Cerebellum (tissue), 4 donors: ENCODE measurements at places on chromosomes 16 and 17.

GRCh38 chr17:44363613-44364159 lies at the start of gene FAM171A2:
Gene FAM171A2 (minus strand): TSS chr17:44363853. CDS start chr17:44363714, 139 bp downstream.
- DNase-seq, result peak; percentile 86

DNA sequence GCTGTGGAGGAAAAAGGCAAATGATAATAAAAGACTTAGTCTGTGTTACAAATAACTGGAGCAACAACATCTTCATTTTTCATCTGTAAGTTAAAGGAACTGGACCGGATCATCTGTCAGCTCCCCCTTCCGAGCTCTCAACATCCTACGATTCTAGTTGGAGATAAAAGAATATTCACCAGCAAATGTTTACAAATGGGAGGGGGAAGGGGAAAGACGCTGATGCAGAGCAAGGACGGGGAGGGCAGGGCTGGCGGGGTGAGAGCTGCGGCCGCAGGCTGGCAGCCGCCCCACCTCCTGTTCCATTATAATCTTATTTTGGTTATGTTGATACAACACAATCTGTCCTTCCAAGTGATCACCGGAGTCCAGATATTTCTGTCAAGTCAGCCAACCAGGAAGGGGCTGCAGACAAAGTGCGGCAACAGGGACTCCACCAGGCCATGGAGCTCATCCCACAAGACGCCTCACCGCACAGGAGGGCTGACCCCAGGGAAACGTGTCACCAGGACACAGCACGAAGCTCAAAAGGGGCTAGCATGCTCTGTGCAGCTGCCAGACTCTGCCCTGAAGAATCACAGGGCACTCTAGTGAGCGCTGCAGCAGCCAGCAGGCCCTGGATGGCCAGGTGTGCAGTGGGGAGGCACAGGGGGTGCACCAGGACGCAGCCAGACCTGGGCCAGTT lies 19.7 kb downstream of the FBXO31 start:
- DNase-seq, result peak; percentile 87

DNA sequence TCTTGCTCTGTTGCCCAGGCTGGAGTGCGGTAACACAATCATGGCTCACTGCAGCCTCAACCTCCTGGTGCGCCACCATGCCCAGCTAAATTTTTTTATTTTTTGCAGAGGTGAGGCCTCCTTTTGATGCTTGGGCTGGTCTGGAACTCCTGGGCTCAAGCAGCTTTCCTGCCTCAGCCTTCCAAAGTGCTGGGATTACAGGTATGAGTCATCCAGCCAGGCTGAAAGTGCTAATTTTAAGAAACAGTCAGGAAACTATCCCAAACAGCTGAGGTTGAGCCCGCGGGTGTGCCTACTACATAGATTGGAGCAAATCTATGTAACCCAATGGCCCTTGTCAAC lies 738 bp upstream of the XPO6 start:
- no peak for DNase-seq

- no peak for DNase-seq
Measured at GRCh38 chr16:74734361-74735161, 33.9 kb upstream of the MLKL start.

DNA sequence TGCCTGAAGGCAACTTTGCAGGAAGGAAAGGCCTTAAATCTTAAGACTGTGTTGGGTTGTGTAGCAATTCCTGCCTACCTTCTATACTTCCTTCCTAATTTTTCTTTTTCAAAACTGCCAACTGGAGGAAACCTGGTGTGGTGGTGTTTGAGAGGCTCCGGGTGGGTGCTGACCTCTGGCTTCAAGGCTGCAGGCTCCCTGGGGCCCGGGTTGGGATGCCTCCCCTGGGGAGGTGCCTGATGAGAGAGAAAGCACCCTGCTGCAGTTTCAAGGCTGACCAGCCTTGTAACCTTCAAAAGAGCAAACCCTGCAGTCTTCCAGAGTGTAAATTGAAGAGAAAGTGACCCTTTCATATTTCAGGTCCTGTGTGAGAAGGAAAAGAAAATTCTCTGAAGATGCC lies 55.9 kb downstream of the MSI2 start:
- no peak for DNase-seq

DNA sequence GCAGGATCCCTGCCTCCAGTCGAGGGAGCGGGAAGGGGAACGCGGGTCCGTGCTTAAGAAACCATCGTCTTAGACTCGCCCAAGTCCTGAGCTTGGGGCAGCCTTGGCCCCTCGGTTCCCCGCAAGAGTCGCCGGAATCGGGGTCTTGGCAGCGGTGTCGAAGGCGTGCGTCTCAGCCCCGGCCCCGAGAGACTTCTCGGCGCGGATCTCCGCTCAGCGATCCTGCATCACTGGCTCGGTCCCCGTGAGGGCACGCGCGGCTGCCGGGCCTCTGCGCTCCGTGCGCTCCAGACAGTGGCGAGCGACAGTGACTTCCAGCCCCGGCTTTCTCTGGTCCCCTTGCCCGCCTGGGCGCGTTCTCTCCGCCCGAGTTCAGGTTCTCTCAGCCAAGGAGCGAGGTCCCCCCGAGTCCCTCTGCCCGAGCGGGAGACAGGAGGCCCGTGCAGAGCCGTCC lies 380 bp downstream of the HS3ST3A1 start:
- no peak for DNase-seq
